ENCODE measurements at places on chromosomes 11 and 22. TPM values are rescaled to one million over a fixed set of nuclear protein-coding genes. Genes with fewer than 3 reads are reported as not detected.

PANX3 gene
- polyA plus RNA-seq, result not detected

DNA sequence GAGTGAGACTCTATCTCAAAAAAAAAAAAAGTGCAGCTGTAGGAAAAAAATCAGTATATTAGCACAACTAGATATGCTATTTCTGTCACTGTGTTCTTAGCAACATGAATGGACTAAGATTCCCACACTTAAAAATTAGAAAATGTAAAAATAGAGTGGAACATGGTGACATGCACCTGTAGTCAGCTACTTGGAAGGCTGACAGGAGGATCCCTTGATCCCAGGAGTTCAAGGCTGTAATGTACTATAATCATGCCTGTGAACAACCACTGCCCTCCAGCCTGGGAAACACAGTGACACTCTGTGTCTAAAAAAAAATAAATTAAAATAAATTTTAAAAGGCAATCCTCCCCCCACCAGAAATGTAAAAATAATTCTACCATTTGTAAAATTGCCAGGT, 29.8 kb downstream of the PICALM start:
- DNase-seq, result no peak

DNA sequence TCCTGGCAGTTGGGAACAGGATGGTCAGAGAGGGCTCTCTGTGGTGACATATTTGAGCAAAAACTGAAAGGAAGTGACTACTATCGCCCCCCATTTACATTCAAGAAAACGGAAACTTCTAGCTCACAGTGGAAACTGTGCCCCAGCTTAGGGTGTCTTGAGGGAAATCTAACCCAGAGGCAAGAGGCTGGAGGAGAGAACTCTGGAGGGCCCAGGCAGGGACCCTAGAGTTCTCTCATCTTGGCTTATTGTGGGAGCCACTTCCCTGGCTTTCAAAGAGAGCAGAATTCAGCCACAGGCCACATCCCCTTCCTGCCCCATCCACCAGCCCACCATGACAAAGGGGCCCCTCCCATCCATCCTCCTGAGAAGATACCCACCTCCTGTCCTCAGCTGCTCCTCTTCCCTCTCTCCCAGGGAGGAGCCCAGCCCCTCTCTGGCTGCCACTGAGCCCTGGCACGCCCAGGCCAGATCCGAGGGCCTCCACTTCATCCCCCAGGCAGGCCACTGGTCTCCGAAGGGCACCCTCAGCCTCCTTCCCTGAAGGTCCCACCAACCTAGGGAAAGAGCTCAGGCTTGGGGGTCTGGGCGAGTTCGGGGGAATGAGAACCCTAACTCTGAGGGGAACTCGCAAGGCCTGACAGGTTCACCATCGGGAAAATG, 1.6 kb upstream of the TMPRSS13 start:
- DNase-seq, result no peak

DNA sequence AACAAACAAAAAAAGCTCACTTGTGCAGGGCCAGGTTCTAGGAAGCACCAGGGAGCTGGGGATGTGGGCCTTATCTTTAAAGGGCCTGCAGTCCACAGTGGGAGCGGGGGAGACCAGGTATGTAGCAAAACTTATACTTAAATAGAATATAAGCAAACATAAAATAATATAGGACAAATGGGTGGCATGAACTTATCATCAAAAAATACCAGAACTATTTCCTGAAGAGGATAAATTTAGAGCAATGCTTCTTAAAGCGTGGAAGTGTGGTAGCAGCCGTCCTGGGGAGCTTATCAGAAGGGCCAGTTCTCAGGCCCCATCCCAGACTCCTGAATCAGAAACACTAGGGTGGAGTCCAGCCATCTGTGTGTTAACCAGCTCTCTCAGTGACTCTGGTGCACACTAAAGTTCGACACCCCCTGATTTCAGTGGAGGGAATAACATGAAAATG, 9.3 kb downstream of the VPS26B start:
- DNase-seq, result no peak

SLC7A4 gene
- 0.08 TPM for polyA plus RNA-seq

AP1B1 gene
- 45.6 TPM for polyA plus RNA-seq

DNA sequence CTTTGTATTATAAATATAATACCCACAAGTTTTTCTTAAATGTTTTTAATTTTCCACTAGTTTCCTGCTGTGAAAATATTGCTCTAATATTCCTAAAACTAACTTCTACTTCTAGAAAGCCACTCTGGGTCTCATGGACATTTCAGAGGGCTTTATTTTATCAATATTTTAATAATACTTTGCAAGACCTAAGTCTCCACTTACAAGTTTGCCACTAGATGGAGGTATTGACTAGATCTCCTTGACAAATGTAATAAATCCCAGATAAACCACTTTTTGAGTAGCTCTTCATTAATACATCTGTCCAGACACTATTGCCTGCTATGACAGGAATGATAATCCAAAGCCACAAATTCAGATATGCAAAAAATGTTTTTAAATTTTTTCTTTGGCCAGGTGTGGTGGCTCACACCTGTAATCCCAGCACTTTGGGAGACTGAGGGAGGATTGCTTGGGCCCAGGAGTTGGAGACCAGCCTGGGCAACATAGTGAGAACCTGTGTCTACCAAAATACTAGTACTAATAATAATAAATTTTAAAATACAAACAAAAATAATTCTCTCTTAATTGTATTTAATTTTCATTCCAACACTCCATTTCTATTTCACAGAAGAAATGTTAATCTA, 3.5 kb upstream of the ACAT1 start:
- DNase-seq, result peak; percentile 60

DNA sequence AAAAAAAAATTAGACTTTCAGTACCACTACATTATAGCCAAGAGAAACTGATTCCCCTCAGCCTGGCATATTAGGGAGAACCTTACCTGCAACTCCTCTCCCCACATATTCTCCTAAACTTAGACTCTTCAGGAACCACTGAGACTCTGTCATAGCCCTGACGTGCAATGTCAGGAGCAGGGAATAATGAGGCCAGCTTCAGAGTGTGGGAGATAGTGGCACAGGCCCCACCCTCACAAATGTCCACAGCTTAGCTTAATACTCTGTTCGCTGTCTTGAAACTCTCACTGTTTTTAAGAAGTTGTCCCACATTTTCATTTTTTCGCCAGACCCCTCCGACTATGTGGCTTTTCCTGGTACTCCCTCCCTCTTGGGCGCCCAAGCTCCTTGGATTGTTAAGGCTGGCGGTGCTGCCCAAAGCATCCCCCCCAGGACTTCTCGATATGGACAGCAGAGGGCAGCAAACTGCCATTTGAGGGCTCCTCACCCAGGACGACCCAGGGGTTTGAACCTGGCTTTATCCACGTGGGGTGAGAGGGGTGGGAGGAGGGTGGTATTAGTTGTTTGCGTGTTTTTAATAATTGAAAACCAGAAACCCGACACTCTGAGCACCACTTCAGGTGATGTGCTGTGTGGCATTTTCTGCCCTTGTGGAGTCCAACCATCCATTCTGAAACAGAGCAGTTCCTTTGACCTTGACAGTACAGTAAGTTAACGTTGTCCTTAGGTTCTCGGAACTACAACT, 45.2 kb upstream of the RASSF10 start:
- peak; percentile 61 for DNase-seq

POU2AF3 gene
- 0.07 TPM for polyA plus RNA-seq

APOBEC3A gene
- not detected for polyA plus RNA-seq

- DNase-seq, result no peak
These were observed 22.3 kb upstream of the MMP20 start for GRCh38 chr11:102647430-102647829.

DNA sequence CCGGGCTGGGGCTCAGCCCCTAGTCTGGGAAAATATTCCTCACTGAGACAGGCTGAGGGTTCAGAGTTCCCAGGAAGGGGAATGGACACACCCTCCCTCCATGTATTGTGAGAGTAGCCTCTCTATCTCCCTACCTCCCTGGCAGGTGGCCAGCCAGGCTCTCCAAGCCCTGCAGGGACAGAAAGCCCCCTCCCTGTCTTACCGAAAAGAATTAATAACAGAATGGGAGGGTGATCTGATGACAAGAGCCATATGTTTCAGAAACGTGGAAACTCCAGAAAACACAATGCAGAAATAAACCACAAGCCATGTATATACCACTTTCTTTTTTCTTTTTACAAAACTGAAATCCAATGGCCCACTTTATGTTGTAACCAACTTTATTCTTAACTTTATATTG, 140.0 kb downstream of the CHST1 start:
- DNase-seq, result no peak

GRCh38 chr22:24768537-24769374, 5.8 kb downstream of the PIWIL3 start:
- peak; percentile 67 for DNase-seq
